ENCODE measurements at places on chromosomes 6 and 20. TPM values are rescaled to one million over a fixed set of nuclear protein-coding genes. Genes with fewer than 3 reads are reported as not detected.

Gene GRM1
- total RNA-seq, result 0.09 TPM

Gene C20orf144
- 0.04 TPM for total RNA-seq

Gene TREML4
- total RNA-seq, result not detected

Gene PDE10A
- total RNA-seq, result 9.0 TPM

Gene BTNL2
- not detected for total RNA-seq

Gene ERVFRD-1
- 0.04 TPM for total RNA-seq

Gene SPATA25
- total RNA-seq, result 5.7 TPM

Gene SLC17A3
- not detected for total RNA-seq
